Forelimb muscle (tissue), 1 donor: ENCODE measurements at places on chromosomes 2 and 18. TPM values are rescaled to one million over a fixed set of nuclear protein-coding genes. Genes with fewer than 3 reads are reported as not detected.
A peak's percentile ranks its signal among the peaks of the same experiment; 100 is the strongest.

DNA sequence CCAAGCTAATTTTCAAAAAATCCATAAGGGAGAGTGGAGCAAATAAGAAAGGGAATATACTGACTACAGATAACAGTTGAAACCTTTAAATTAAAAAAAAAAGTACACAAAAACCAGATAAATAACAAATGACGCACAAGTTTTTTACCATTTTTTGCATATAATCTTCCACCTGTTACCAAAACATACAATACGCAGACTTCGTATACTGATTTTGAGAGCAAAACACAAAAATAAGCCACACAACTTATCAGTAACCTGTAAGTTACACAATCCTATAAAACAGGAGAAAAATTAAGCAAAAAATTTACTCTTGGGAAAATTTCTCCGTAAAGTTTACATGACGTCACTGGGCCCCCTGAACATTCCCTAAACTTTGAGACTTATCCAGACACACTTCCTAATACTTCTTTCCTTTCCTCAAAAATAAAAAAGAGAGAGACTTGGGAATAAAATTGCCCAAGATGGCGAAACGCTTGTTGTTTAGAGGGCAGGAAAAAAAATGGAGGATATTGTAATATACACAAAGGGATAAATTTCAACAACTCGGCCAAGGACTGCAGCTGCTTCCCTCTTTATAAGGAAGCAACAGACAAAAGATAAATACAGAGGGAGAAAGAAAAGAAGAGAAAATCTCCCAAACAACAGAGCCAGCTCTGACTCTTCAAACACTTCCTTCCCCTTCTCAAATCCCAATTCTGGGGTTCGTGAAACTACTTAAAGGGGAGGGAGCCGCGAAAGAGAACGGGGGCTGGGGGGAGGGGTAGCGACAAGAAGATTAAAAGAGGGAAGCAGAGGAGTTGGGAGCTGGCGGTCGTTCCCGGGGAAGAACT, 1.6 kb downstream of the BAZ2B start:
- DNase-seq: no peak

- DNase-seq: no peak
Measured at GRCh38 chr2:75612862-75613243, 33.7 kb upstream of the MRPL19 start.

GRCh38 chr2:222297600-222297935, 1.2 kb downstream of the PAX3 start:
- no peak for DNase-seq

DNA sequence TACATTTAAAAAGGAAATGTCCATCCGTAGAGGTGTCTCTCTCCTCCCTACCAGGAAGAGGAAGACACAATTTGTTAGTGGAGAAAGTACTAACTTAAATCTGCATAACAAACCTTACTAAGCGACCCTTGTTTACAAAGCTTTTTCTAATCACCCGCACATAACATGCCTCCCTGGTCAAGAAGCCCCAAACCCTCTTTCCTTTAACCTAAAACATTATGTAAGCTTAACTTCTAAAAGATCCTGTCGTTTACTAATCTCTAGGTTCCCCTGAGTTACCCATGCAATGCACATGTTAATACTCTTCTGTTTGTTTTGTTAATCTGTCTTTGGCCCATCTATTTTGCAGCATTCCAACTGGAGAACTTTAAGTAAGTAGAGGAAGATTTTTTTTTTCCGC, 630.3 kb upstream of the NRXN1 start:
- DNase-seq: no peak

GRCh38 chr2:150885236-150885635, 376.4 kb downstream of the RBM43 start:
- no peak for DNase-seq

- no peak for DNase-seq
Measured at GRCh38 chr2:58429014-58429875, 188.1 kb upstream of the FANCL start.

- no peak for DNase-seq
Measured at GRCh38 chr2:150387586-150388288, 99.7 kb downstream of the RND3 start.

DNA sequence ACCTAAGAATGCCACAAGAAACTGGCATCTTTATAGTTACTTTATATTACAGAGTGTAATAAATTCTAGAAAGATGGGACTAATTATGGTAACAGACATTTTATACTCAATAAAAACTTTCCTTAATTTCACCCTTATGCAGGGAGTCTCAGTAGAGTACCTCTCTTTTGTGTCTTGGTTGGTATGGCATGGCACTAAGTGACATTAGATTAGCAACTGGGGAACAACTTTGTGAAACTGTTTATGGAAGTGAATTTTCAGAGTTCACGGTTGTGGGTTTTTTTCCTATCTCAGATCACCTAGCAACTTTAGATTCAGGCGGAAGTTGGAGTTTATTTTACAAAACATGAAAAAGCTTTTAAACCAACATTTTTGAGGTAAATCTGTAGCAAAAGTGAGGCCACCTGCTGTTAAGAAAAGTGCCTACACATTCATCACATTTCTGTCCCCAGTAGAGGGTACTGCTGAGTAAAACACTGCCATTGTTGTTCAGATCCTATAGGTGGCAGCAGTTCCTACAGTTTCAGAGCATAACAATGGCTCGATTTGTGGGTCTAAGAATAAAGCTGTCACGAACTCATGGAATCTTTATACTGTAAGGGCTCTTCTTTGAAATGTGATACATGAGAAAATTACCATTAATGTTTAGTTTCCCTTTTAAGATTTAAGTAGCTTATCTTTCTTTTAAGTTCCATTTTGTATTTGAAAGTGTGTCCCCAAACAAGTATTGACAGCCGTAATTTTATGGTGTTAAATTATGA, 117.6 kb downstream of the CAMKMT start:
- DNase-seq: peak; percentile 62

DNA sequence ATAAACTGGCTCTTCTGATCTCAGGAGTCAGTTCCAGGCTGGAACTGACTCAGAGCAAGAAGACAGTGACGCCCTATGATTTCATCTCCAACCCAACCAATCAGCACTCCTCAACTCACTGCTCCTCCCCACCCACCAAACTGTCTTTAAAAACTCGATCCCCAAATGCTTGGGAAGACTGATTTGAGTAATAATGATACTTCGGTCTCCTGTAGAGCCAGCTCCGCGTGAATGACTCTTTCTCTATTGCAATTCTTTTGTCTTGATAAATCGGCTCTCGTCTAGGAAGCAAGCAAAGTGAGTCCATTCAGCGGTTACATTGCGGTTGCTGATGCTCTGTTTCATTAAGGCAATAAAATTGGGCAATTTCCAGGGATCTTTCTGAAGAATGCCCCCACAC, 1025.3 kb upstream of the CNTNAP5 start:
- DNase-seq: no peak

- DNase-seq: no peak
Measured at GRCh38 chr2:230737300-230737699, 24.7 kb downstream of the CAB39 start.

- DNase-seq: no peak
Measured at GRCh38 chr2:41907771-41908207, 140.0 kb upstream of the PKDCC start.

DNA sequence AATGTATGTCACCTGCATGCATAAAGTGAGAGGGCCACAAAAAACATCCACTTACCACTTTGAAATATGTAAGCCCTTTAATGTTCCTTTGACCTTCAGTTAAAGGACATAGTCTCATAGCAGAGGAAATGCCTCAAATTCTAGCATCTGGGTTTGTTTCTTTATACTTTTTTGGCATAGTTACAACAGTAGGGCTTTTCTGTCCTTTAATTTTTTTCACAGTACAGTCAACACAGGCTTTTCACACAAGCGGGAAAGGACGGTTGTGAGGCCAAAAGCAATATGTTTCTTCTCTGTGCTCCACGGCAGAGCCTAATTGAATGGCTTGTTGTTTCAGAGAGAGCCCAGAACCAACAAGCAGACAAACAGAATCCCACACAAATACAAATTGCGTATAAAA, 57.6 kb downstream of the CRIM1 start:
- DNase-seq: no peak

DNA sequence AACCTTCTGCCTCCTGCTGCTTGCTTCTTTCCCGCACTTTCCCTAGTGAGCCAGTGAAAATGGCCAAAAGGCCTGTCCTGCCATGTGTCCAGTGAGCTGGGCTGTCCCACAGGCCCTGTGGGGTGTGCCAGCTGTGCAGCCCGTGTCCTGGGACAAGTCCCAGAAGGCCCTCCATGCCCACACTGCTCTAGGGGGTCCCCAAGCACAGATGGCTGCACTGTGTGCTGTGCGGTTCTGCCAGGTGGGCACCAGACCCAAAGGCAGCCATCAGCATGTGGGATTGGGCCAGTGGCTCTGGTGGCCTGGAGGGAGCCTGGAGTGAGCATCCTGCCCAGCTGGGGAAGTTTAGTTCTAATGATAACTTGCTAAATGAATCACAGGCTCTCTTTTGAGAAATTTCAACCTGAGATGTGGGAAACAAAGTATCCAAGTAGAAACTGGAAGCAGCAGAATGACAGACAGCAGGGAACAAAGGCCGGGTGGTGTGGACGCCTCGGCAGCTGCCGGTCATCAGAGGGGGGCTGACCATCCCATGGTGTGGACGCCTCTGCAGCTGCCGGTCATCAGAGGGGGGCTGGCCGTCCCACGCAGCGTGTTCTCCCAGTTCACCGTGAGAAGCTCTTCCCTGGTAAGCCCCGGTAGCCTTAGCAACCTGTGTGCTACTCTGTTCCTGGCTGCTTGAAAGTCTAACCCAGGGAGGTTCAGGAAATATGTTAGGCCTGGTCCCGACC, 9.9 kb upstream of the CNDP2 start:
- no peak for DNase-seq

DNA sequence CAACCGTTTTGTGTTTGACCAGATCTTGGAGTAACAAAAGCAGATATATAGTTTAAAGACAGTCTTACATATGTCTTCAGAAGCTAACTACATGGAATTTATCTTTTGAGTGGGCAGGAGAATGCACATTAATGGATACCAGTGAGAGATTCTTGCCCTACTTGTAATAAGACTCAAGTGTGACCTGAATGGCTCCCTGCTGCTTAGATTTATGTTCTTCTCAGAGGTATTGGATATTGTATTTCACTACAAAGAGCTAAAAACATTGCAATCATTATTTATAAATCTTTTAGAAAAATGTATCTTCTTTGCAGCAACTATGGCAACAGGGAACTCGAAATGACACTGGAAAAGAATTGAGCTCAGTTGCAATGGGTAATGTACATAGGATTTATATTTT, 227.7 kb downstream of the LRRTM4 start:
- no peak for DNase-seq

DNA sequence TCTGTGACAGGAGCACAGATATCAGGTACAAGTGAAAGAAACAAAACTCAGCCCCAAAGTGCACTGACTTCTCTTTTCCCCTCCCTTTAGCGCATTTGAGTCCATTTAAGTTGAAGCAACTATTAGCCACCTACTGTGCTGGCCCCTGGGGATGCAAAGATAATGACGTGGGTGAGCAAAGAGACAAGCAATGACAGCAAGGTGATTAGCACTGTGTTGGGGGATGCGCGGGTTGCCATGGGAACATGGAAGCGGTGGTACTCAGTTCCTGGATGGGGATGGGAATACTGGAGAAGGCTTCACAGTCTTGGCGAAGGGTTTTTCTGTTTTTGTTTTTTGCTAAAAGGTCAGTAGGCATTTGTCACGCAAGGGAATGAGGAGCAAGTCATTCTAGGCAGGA, 205.8 kb downstream of the LDLRAD4 start:
- no peak for DNase-seq

DNA sequence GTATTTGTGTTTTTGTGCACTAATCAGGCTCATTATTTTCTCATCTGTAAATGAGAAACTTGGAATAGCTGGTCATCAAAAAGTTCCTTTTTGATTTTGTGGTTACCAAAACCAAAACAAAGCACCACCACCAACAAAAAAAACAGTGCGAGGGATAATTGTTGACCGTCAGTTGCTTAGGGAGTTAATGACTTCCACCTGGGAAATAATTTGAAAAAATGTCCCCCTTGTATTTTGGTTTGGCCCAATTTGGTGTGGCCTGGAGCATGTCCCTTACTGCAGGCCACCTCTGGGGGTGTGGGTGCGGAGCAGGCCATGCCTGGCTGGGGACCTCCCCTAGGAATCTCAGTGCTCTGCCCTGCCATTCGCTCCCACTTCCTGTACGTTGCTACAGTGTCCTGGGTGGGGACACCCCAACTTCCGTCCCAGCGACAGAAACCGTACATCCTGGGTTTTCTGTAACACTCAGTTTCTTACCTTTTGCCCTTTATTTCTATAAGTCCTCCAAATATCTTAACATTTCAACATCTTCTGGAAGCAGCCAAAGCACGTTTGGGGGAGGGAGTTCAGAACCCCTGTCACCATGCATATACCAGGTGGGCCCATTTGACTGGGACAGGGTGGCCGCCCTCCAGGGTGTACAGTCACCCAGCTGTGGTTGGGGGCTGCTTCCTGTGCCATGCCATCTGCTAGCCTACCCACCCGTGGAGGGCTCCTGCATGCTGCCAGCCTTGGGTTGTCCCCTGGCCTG, 31.3 kb downstream of the NCK2 start:
- no peak for DNase-seq

DNA sequence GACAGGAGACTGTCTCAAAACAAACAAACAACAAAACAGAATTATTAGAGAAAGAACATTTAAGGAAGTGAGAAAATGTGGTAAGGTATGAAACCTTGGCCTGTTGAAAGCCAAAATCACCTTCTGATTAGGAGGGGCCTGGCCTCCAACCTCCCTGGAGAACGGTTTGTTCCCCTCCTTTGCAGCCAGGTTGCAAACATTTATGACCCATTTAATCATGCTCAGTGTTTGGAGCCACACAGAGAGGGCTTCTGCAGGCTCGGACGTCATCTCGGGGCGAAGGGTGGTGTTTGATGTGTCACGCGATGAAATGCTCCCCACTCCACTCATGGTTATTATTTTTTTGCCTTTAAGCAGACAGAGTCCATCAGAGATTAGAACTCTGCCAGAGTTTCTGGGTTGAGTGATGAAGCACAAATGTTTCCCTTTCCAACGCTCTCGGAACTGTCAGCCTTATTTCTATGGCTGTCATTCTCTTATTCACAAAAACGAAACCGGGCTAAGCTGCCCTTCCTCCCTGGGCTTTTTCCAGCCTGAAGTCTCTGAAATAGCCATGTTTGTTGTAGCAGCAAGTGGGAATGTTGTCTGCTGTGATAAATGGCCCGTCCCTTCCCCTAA, 33.6 kb upstream of the ROCK2 start:
- no peak for DNase-seq

GRCh38 chr2:6082625-6083018, 390.4 kb downstream of the SOX11 start:
- no peak for DNase-seq

DNA sequence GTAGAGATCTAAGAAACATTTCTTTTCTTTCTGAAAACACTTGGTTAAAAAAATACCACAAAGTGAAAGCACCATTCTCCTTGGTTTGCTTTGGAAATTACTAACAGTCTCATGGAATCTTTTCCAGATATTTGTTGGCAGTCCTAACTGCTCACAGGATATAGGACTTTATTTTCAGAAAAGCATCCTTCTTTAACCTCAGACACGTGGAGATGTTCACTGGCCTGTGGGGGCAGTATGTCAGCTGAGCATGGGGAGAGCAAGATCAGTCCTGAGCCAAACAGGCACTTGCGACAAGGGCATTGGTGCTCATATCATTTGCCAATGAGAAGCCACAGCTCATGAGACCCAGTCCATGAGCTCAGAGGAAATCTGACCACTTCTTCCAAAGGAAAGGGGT, 371.9 kb downstream of the NBAS start:
- peak; percentile 20 for DNase-seq

Gene PKDCC
- polyA plus RNA-seq: 117 TPM

Gene AQP12B
- 1.1 TPM for polyA plus RNA-seq

Gene POTEJ
- 0.06 TPM for polyA plus RNA-seq

Gene RTP5
- 0.08 TPM for polyA plus RNA-seq

Gene CYBRD1
- 68.3 TPM for polyA plus RNA-seq
